ENCODE measurements at places on chromosomes 5 and 9. TPM values are rescaled to one million over a fixed set of nuclear protein-coding genes. Genes with fewer than 3 reads are reported as not detected.

- DNase-seq = peak; percentile 79
Measured at GRCh38 chr5:43019614-43020398, 20.3 kb downstream of the ANXA2R start.

DNA sequence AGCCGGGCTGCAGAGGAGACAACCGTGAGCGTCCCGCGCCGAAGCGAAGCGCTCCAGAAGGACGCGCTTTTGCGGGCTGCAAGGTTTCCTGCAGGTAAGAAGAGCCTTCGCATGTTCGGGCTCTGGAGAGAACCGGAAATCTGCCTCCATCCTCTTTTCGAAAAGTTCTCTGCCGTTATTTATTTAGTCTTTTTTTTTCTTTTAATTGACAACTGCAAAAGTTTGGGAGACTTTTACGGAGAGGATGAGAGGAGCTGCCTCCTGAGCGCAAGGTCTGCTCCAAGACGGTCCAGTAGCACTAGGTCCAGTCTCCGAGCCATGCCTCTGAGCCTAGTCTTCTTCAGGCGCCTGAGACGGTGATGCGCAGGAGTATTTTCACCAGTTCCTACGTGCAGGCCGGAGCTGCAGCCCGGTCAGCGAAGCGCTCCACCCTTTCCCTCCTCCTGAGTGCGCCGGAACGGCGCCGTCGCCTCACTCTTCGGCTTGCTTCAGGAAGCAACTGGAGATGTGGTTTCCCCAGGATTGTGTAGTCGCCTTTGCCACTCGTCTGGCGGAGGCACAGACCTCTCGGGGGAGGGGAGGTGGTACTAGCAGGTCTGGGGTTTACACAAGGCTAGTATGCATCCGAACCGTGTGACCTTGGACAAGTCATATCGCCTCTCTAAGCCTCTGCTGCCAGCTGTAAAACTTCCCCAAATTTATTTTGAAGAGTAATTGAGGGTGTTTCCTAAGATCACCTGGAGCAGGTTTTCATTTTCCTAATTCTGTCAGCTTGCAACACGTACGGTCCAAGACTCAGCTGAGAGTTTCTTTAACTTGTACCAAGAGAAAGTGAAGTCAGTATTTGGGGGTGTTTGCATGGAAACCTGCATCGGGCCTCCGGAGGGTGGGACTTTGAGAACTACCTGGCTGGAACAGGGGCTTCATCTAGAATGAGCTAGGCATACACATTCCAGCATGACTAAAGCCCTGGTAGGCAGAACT lies 4.5 kb downstream of the POU4F3 start:
- DNase-seq = no peak

DNA sequence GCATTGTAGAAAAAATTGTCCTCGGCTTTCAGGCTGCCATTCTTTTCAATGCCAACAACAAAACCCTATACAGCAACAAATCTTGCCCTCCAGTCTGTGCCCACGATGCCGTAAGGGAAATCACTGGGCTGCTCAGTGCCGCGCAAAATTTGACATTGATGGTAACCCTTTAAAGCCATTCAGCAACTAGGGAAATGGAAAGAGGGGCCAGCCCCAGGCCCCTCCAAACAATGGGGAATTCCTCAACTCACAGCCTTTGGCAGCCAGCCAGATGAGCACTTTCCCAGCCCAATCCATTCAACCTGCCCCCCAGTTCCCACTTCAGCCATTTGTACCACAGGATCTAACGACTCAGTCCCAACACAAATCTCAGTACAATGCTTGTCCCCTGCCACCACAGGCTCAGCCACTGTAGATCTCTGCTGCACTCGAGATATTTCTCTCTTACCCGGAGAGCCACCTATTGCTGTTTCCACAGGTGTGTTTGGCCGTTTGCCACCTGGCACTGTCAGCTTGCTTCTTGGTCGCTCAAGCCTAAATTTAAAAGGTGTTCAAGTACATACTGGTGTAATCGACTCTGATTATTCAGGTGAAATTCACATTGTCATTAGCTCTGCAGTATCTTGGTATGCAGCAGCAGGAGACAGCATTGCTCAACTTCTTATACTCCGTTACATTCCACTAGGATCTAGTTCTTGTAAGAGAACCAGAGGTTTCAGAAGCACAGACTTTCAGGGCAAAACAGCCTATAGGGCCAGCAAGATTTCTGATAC lies 103.3 kb downstream of the SYK start:
- no peak for DNase-seq

DNA sequence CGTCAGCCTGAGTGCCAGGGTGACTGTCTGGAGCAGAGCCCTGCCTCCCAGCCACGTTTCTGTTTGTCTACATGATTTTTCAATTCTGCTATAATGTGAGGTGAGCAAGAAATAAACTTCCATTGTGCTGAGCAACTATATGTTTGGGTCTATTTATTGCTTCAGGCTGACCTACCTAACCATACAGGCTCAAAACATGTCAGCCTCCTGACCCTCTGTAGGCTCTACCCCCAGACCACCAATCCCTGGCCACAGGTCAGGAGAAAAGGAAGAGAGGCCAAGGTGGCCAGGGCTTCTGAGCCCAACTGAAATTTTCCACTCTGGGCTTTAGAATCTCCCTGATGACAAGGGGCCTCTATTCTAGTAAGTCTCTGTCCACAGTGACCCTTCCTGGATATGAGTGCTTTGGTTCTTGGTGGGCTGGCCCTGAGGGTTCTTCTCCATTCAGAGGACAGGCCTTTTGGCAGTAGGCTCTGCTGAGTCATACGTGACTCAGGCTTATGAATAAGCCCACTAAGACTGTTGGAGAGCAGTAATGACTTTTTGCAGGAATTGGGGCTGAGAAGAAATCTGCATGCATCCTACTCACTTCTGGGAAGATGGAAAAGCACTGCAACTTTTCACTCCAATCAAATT lies 117.2 kb upstream of the TBCA start:
- DNase-seq = peak; percentile 27

DNA sequence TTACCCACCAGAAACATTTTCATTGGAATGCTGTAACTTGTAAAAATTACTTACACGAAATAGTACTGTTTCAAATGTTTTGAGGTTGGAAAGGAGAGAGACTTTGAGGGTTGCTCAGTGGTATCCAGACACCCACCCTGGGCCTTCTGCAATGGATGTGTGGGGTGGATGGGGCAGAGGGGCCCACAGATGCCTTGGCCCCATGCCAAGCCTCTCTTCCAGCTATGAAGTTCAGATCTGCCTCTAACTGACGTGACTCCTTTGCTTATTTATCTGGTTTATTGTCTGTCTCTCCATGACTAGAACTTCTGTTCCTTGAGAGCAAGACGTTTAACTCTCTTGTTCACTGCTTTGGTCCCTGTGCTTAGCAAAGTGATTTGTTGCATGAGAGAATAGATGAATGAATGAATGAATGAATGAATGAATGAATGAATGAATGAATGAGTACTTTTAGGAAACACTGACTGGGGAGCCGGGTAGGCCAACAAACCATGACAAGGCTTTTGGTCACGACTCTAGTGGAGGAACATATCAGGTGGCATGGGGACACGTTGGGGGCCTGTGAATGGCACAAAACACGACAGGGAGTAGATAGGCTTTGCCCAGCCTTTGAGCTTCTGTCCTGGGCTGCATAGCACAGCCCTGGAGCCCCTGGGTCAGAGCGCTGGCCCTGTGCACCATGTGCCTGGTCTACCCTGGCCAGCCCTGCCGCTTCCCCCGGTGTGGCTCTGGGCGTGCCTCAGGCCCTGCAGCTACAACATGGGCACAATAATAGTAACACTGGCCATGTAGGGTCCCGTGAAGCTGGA lies 31.8 kb downstream of the AK8 start:
- DNase-seq = no peak

DNA sequence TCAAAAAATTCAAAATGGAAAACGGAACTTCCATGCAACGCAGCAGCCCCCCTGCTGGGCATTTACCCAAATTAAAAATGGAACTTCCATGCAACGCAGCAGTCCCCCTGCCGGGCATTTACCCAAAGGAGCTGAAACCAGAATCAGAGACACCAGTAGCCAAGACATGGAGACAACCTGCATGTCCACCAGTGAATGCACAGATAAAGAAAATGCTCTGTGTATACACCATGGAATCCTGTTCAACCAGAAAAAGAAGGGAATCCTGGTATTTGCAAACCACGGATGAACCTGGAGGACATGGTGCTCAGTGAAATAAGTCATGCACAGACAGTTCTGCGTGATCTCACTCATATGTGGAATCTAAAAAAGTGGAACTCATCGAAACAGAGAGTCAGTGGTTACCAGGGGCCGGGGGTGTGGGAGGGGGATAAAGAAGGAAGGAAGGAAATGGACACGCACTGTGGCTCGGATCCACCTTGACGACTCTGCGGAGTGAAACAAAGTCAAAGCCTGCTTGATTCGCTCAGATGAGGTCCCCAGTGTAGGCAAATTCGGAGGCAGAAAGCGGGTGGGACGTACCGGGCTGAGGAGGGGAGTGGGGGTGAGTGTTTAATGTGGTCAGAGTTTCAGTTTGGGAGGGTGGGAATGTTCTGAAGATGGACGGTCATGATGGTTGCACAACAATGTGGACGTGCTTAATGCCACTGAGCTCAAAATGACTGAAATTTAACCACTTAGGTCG lies 40.2 kb upstream of the EXOC3 start:
- DNase-seq = no peak

GRCh38 chr5:31731016-31731415 lies 92.1 kb downstream of the PDZD2 start:
- no peak for DNase-seq

DNA sequence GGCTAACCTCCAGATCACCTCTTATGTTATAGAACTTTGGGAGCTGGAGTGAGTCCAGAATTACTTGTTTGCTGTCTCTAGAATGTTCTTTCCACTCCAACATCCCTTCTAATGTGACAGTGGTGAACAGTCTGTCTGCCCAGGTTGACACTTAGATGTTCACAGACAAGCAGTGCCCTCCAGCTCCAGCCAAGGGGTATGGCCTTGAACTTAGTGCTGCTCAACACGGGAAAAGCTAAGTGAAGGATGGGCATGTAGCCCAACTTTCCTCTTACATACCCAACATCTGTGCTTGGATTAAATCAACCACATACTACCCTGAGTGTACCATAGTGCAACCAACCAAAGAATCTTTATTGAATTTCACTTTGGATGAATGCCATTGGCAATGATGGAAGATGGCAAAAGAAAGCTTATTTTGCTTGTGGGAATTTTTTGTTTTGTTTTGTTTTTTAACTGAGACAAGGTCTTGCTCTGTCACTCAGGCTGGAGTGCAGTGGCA lies 201.2 kb downstream of the NXNL2 start:
- no peak for DNase-seq

DNA sequence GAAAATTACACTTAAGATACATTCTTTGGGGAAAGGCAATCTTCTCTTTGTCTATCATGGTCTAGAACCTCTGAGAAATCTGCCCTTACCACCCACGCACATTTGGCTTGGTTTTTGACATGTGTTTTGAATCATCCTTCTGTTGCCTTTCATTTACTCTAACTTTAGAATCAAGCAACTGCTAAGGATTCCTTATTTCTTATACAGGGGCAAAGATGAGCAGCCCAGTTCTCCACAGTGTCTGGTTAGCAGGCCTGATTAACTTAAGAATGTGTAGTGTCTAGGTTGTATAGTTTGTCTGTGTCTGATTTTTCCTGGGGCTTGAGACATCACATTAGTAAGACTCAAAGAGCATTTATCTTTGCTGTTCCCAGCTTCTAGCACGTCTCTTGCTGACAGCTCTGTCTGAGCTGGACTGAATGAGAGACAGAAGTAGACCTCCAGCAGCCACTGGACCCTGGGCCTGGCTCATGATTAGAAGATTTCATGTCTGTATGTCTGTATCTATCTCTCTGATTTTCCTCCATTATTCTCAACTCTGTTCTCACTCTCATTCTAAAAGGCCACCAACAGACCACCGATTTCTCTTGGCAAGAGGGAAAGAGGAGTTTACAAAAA lies 31.8 kb upstream of the PCA3 start:
- no peak for DNase-seq

DNA sequence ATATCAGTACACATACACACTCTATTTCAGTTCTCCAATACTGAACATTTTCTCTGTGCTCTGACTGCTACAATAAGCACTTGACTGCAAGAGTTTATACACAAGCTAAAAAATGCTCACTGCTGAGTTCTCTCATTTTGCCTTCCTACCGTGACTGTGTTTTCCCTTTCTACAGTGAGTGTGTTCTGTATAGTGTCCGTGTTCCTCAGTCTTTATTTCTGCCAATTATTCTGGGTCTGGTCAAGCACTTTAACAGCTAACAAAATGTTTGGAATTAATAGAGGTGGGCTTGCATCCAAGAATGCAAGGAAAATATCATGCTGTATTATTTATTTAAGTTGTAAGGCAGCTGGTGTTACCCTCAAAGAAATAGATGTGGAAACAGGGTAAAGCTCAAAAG lies 217.0 kb upstream of the NREP start:
- no peak for DNase-seq

DNA sequence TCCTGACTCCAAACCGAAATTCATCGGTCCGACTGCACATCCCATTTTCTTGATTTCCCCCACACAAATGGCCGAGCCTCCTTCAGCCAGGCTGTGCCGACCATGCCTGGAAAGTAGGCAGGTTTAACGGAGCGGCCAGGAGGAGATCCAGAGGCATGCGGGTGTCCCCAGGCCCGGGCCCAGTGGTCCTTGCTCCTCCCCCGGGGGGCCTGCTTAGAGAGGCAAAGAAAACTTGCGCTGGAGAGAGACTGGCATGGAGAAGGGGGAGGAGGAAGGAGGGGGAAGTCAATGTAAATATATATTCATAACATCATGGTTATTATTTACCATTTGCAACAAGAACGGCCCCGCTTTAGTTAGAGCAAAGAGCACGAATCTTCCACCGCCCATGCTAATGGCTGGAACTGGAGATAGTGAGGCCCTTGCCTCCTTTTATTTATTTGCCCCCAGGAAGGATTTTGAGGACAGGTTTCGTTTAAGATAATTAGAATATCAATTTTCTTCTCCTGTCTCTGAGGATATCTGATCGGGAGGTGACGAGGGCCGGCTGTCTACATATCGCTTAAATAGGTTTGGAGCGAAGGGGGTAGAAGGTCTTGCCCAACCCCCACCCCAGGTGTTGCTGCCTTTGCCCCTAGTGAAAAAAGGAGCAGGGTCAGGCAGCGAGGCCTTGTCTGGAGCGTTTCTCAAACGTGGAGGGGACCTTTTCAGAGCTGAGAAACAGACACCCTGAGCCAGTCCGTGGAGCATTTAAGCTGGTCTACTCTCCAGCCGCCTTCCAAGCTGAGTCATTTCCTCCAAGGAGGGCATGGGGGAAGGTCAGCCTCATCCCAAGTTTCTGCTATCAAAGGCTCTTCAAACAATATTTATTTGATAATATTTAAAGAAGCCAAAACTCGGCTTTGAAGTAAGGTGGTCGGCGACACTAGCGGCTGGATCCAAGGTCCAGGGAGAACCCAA lies 2.5 kb downstream of the BARHL1 start:
- no peak for DNase-seq

SKP2 gene
- total RNA-seq = 54.6 TPM

PCDHB9 gene
- 0.47 TPM for total RNA-seq

SEMA4D gene
- total RNA-seq = 14.7 TPM

ABL1 gene
- total RNA-seq = 97.9 TPM

TAF11L3 gene
- not detected for total RNA-seq
